ENCODE measurements at places on chromosomes 6 and 20. TPM values are rescaled to one million over a fixed set of nuclear protein-coding genes. Genes with fewer than 3 reads are reported as not detected.

- DNase-seq = no peak
Observed at GRCh38 chr20:51094221-51094620, 71.3 kb upstream of the KCNG1 start.

DNA sequence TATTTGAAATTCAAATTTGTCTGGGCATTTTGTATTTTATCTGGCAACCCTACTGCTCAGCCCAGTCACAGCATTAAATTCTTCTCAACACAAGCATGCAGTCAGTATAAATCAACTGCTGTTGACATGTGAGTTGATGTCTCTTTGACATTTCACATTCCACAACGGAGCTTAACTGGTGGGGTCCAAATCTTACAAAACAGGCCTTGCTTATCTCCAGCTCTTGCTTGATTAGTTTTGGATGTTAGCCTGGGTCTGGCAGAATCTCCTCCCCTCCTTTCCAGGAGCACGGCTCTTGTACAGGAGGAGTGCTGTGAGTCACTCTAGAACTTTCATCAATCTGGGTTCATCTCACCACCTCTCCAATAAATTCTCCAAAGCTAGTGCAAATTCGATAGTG lies 80.8 kb upstream of the PHACTR1 start:
- DNase-seq = no peak

- DNase-seq = no peak
Observed at GRCh38 chr6:132072831-132073230, 121.7 kb upstream of the CCN2 start.

- no peak for DNase-seq
Observed at GRCh38 chr6:75524322-75524972, 30.8 kb upstream of the FILIP1 start.

HLA-A gene
- total RNA-seq = 1,569 TPM

Measured in activated T-helper 2 cell treated with anti-CD3 and anti-CD28 coated beads, Interferon-gamma antibody, Interleukin-2, Interleukin-4, amounts not matched to agents 10 μg/mL and 5 μg/mL and 100 μg/mL, durations not matched to agents 14 hours and 24 hours and 36 hours (primary cell).